ENCODE measurements at places on chromosomes 6 and 20. TPM values are rescaled to one million over a fixed set of nuclear protein-coding genes. Genes with fewer than 3 reads are reported as not detected.

- no peak for DNase-seq
Measured at GRCh38 chr6:42226645-42227143, 9.0 kb upstream of the MRPS10 start.

The RHAG gene
- total RNA-seq, result not detected

The LTB gene
- total RNA-seq, result 4.6 TPM

DNA sequence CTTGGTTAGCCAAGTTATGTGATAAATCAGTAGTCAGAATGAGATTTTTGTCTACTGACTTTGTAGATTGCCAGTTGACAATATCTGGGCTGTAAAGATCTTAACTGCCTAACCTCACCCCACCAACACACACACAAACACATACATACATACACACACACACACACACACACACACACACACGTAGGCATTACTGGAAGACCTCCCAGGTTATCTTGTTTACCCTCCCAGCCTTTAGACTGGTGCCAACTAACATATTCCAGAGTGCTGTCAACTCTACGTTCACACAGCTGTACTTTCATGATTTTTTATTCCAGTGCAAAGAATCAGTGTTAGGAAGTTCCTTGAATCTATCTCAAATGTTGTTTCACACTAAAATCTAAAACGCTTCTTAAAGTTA is 38.9 kb downstream of the BMP5 start:
- DNase-seq, result no peak

The BPIFA2 gene
- total RNA-seq, result not detected

All from heart left ventricle (tissue), 16 donors.